Activated T-helper 17 cell treated with anti-CD3 and anti-CD28 coated beads, Interleukin-2, amount 50 U/mL, for 72 hours (primary cell): ENCODE measurements at places on chromosomes 4 and X.
A peak's percentile ranks its signal among the peaks of the same experiment; 100 is the strongest.

DNA sequence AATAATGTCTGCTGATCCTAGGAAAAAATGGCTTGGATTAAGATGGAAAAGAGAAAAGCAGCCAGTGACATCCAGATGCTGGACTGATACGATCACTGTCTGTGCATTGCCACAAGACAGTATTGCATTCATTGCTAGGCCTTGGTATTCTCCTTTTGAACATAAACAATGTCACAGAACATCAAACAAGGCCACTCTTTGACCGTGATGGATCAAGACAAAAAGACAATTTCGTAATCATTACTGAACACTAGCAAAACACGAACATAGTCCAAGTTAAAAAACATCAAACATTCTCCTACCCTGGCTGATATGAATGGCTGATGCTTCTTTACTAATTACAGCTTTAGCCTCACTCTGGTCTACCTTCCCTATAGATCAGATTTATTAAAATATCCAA, 374.1 kb upstream of the CXorf51B start:
- ATAC-seq = no peak

DNA sequence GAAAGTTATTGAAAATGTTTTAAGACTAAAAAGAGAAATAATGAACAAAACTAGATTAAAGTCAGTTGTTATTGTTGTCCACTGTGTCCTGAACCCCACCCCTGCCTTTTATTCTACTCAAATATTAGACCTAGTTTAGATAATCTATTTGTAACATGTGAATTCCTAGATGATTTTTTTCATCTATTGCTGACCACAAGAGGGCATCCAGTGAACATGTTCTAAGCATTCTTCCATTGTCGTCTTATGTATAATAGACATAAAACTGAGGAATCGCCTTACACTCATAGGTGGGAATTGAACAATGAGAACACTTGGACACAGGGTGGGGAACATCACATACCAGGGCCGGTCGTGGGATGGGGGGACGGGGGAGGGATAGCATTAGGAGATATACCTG, 36.4 kb upstream of the HPRT1 start:
- ATAC-seq = no peak

- peak; percentile 12 for ATAC-seq
These were observed 677.1 kb downstream of the ADGRL3 start for GRCh38 chr4:61877266-61877665.

DNA sequence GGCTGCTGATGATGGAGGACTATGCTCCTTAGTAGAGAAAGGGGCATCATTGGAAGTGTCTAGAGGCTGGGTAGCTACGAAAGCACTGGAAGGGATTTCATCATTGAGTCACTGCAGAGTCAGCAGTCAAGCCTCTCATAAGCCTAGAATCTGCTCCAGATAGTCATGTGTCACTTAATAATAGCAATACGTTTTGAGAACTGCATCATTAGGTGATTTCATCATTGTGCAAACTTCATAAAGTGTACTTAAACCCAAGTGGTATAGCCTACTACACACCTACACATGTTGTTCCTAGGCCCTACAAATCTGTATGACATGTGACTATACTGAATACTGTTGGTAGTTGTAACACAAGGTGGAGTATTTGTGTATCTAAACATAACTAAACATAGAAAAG, 165.6 kb downstream of the PTTG2 start:
- no peak for ATAC-seq

DNA sequence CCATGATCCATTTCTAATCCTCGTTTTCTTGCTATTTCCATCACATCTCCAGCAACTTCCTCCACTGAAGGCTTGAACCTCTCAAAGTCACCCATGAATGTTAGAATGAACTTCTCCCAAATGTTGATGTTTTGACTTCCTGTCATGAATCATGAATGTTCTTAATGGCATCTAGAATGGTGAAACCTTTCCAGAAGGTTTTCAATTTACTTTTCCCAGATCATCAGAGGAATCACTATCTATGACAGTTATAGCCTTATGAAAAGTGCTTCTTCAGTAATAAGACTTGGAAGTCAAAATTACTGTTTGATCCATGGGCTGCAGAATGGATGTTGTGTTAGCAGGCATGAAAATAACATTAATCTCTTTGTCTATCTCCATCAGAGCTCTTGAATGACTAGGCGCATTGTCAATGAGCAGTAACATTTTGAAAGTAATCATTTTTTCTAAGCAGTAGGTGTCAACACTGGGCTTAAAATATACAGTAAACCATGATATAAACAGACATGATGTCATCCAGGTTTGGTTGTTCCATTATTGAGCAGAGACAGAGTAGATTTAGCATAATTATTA, 268.2 kb downstream of the KCNIP4 start:
- ATAC-seq = no peak

DNA sequence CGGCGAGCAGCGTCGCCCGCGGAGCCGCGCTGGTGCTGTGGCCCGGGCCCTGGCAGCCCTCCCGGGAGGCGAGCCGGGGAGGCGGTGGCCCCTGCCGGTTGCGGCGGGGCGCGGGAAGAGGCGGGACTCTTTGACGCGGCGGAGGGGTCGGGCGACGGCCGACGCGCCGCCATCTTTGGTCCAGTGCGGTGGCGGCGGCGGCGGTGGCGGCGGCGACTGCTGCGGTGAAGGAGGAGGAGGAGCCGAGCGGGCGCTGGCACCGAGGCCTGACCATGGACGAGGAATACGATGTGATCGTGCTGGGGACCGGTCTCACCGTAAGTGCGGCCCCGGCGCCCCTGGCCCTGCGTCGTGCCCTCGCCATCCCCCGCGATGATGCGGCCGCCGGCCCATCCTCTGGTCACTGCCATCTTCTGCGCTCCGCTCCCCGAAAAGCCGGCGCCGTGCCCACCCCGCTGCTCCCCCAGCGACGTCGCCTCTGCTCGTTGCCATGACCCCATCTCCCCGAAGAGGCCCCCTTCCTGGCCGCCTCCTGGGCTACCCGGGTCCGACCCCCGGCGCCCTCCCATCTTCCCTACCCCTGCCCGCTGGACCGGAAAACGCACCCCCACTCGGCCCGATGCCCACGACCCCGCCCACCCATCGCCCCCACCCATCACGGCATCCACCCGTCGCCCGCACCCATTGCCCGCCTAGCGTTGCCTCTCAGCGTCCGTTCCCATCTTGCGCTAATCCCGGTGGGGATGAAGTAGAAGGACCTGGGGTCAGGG, at the start of gene GDI1:
Gene GDI1 (plus strand): TSS at position 172 of the 770 bp plus-strand sequence. CDS start 101 bp downstream, at position 273.
- peak; percentile 67 for ATAC-seq

- ATAC-seq = no peak
These were observed 57.0 kb upstream of the TBC1D14 start for GRCh38 chr4:6852582-6852981.

- peak; percentile 22 for ATAC-seq
These were observed 129.0 kb downstream of the C4orf51 start for GRCh38 chr4:145808848-145809512.

DNA sequence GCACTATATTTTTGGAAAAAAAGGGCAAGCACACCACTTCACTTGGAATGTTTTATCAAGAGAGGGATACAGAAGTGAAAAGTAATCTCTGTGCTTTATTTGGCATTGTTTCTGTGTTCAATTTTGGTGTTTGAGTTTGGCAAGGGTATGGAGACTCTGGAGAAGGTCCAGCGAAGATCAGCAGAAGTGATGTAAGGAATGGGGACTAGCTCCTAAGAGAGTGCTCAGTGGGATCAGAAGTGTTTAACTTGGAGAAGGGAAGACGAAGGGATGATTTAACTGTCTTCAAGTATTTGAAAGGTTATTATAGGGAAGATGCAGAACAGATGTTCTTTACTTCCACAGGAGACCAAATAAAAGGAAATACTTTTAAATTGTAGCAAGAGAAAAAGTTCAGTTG, 74.3 kb downstream of the CFAP299 start:
- no peak for ATAC-seq

DNA sequence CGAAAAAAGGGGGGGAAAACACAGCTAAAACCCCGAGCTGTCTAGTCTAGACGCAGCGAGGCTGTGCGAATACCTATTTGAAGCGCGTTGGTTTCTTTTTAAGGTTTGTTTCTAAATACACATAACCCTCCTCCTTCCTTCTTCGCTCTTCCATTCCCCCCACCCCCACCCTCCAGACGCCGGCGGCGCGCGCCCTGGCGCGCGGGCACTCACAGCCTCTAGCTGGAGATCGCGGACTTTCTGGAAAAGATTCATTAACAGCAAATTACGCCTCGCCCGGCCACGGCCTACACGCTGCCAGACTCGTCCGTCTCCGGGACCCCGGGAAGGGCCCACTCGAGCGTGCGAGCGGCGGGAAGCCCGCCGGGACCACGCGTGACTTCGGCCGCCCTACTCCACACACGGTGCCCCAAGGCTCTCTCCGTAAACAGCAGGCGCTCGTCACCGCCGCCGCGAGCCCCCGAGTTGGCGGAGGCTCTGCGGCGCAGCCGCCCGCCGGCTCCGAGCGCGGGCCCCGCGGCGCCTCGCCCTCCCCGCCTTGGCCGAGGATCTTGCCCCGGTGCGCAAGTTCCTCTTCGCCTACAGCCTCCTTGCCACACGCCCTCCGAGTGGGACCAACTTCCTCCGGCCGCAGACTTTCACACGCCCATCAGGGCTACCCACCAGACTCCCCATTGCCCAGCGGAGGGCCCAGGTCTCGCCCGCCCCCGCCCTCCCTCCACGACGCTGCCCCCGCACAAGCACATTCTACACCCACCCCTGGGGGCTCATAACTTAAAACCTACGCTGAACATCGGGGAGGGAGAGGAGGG, 2.0 kb downstream of the BCOR start:
- ATAC-seq = peak; percentile 10

GRCh38 chr4:139005774-139006173, 9.8 kb upstream of the NOCT start:
- ATAC-seq = no peak

- ATAC-seq = no peak
These were observed 25.3 kb upstream of the GBA3 start for GRCh38 chr4:22667332-22667940.

- peak; percentile 60 for ATAC-seq
These were observed 3.5 kb upstream of the IQSEC2 start for GRCh38 chrX:53284684-53285447.

- ATAC-seq = no peak
These were observed 423.8 kb upstream of the EPHA5 start for GRCh38 chr4:66094070-66094469.
